ENCODE measurements at places on chromosomes 5 and 9. TPM values are rescaled to one million over a fixed set of nuclear protein-coding genes. Genes with fewer than 3 reads are reported as not detected.
A peak's percentile ranks its signal among the peaks of the same experiment; 100 is the strongest.

SLC6A3 gene
- total RNA-seq = not detected

ECPAS gene
- 99.3 TPM for total RNA-seq

SPACA9 gene
- 2.2 TPM for total RNA-seq

DNA sequence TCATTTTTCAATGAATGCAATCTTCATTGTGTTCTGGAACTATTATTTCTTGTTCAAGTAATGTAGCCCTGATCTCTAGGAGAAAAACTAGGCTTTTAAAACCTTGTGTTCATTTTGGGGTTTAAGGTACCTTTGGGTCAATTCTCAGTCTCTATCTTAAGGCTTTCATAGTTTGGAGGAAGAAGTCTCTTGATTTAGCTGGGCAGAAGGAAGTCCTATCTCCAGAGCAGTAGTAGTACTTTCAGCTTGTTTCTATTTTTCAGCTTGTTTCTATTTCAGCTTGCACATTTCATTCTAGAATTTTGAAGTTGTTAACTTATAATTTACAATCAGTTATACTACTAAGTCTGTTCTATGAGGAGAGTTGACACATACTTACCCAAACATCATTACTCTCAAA is 15.2 kb downstream of the CSNK1G3 start:
- no peak for DNase-seq

- DNase-seq = no peak
Measured at GRCh38 chr9:108811944-108812343, 43.8 kb downstream of the ACTL7B start.

DNA sequence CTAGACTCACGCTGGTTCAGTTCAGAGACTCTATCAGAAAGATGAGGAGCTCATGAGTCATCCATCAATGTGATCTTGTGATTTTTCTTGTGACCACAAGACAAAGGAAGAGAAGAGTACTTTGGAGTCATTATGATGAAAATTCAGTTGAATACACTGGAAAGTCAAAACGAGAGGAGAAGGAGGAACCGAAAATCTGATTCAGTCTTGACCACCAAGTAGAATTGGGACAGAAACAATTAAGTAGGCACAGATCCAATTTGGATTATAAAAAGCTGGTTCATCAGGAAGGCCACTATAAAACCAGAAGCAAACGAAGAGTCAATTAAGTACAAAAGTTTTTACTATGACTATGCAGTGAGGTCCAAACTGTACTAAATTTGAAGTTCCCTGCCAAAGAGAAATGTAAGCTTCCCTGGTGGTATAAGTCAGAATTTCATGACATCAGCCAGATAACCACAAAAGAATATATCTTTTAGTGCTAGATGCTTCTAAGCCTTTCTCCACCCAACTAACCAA is 90.9 kb downstream of the THBS4 start:
- peak; percentile 49 for DNase-seq

- no peak for DNase-seq
Measured at GRCh38 chr5:39678534-39678933, 253.8 kb upstream of the DAB2 start.

DNA sequence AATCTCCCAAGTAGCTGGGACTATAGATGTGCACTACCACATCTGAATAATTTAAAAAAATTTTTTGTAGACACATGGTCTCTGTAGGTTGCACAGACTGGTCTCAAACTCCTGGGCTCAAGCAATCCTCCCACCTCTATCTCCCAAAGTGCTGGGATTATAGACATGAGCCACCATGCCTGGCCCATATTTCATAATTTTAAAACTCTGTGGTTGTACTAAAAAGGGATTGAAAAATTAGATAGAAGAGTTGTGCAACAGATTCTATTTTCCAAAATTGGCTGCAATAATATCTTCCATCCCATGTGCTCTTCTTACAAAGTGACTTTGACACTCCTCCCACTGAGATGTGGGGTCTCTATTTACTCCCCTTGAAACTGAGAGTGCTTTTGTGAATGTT is 7.6 kb upstream of the UHRF2 start:
- no peak for DNase-seq

GRCh38 chr5:139151902-139152301 is 46.3 kb downstream of the SIL1 start:
- no peak for DNase-seq

- DNase-seq = no peak
Measured at GRCh38 chr5:157965040-157965678, 106.2 kb upstream of the CLINT1 start.

DNA sequence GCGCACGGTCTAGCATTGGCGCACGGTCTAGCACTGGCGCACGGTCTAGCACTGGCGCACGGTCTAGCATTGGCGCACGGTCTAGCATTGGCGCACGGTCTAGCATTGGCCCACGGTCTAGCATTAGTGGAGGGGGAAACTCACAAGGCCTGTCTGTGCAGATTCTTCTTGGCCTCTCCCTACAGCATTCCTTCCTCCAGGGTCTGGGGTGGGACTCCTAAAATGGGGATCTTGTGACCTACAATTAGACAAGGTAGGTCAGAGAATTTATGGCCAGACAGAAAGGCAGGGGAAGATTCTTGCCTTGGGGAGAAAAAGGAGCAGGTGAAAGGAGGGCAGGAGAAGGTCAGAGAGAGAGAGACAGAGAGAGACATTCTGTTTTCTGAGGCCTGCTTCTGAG is 5.4 kb upstream of the GBGT1 start:
- no peak for DNase-seq

DNA sequence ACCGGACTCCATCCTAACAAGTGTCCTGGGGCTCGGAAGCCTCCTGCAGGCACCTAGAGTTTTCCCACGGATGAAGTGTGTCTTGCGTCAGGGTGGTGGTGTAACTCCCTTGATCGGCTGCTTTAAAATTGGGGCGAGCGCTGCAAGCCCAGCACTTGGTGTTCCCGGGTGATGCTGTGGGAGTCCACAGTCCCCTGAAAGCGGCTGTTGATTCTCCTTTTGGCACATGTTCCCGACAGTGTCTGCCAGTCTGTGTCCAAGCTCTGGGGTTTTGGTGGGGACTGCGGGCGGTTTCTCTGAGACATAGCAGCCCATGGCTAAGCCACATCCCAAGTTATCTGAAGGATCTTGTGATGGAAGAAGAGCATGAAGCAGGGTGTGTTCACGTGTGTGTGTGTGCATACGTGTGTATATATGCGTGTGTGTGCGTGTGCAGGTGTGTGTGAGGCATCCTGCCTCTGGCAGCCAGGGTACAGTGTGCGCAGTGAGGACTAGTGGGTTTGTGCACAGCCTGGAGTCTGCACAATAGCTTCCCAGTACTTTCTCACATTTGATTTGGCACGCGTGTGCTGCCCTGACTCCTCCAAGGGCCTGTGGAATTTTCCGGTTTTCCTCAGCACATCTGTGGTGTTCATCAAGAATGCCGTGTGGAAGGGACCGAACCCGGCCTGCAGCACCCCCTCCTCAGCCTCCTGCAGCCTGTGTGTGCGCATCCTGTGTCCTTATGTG is 16.9 kb downstream of the SLC25A48 start:
- no peak for DNase-seq

GRCh38 chr5:2948875-2949274 is 197.4 kb upstream of the IRX2 start:
- no peak for DNase-seq

GRCh38 chr5:89445106-89445745 is 562.2 kb upstream of the MEF2C start:
- DNase-seq = no peak

DNA sequence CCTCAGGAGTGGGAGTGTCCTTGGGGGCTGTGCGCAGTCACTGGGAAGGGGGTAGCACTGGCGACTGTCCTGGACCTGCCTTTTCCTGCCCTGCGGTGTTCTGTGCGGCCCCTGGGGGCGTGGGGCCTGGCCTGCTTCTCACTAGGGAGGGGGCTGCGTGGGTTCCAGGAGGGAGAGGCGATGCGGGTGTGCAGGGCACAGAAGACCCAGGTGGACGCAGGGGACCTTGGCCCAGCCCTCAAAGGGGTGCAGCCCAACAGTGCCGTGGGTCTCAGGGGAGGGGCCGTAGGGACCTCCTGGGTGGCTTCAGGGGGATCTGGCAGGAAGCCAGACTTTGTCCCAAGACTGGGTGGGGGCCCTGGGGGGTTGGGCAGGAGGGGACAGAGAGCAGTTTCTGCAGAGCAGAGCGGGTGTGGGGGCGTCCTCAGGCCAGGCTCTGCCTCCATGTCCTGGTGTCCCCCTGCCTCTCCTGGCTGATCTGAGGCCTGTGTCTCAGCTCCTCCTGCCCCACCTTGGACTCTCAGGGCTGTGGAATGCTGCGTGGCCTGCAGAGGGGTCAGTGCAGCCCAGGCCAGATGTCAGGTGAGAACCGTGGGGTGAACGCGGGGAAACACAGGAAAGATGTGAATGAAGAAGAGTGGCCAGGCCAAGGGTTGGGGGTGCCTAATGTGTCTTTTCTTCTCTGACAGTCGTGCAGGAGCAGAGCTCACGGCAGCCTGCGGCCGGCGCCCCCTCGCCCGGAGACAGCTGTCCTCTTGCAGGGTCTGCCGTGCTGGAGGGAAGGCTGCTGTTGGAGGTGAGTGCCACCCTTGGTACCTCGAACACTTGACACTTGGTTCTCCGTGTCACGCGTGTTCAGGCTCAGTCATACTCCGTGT is 54.6 kb downstream of the AHRR start:
- no peak for DNase-seq

GRCh38 chr9:14158916-14159315 is 155.0 kb downstream of the NFIB start:
- DNase-seq = no peak

DNA sequence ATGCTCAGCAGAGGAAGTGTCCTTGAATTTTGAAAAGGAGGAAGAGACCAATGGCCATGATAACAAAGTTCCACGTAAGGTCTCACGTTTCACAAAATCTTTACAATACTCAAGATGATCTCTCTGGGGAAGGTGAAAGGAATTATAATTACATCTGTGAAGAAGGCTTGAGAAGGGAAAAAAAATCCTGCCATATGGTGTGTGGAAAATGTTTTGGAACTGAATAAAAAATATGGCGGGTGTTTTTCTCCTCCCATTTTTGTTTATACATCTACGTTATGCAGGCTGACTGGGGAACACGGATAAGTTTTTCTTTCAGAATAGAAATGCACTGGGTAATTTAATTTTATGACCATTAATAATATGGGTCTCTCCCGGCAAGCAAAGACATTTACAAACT is 425.6 kb upstream of the BRINP1 start:
- no peak for DNase-seq
